ENCODE measurements at places on chromosomes 7 and 10.

DNA sequence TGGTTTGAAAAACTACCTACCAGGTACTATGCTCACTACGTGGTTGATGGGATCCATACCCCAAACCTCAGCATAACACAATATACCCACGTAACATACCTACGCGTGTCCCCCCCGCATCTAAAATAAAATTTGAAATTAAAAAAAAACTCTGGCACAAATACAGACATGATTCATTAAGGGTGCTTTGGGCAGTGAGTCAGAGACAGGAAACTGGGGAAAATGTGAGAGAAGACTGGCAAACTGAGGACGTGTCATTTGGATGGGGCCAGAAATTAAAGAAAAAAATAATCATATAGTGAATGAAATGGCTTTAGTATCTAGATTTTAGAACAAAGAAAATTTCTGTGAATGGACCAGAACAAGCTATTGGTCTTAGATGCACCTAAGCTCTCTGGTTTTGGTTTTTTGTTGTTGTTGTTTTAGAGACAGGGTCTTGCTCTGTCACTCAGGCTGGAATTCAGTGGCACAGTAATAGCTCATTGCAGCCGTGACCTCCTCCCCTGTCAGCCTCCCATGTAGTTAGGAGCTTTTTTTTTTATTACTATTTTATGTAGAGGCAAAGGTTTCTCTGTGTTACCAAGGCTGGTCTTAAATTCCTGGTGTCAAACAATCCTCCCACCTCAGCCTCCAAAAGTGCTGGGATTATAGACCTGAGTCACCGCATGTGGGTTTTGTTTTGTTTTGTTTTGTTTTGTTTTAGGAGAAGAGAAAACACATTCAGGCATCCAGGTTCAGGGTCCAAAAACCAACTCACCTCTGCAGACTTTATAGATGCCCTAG lies 5.9 kb upstream of the PRSS58 start:
- no peak for DNase-seq

DNA sequence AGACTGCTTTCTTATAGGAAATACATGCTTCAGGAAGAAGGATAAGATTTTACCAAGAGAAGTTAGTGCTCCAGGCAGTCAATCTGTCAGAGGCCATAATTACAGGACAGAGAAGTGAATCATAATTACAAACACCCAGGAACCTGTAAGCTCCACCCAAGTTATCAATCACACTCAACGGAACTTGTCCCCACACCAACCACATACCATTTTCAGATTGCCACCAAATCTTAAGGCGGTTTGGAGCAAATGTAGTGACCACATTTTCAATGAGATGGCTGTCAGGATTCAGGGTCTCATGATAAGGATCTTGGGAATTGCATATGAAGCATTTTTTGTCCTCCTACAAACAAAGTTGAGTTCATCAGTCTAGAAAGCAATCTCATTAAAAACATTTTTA lies 4.8 kb downstream of the LAMB1 start:
- DNase-seq, result no peak

GRCh38 chr10:130867446-130868194 lies 443.9 kb downstream of the TCERG1L start:
- DNase-seq, result no peak

DNA sequence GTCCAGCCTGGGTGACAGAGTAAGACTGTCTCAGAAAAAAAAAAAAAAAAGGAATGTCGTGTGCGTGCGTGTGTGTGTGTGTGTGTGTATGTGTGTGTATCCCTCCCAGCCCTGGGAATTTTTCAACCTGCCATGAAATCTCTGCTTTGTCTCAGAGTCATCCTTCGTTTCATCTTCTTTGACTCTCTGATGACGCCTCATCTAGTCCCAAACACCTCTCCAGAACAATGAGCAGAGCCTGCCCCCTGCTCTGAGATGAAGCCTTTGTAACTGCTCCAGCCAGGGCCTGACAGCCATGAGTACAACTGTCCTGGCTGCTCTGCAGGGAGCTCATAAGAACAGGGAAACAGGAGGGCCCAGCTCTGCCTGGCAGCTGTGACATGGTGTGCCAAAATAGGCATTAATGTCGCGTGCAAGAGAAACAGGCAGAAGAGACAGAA lies 149.5 kb downstream of the FAM107B start:
- DNase-seq, result no peak

- no peak for DNase-seq
These were observed 72.1 kb downstream of the ITGB8 start for GRCh38 chr7:20402747-20403230.

GRCh38 chr7:47488969-47489342 lies 93.0 kb downstream of the TNS3 start:
- no peak for DNase-seq

DNA sequence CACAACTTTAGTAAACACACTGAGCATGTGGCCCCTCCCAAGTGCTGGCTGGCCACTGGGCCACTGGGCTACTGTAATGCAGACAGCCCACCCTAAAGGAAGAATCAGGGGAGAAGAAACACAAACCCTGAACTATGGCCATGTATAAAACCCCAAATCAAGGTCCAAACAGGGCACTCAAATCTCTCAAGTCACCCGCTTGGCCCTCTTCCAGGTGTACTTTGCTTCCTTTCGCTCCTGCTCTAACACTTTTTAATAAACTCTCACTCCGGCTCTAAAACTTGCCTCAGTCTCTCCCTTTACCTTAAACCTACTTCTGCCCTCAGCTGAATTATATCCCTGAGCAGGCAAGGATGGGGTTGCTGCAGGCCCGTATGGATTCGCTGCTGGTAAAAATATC lies 72.6 kb downstream of the TPK1 start:
- DNase-seq, result no peak

DNA sequence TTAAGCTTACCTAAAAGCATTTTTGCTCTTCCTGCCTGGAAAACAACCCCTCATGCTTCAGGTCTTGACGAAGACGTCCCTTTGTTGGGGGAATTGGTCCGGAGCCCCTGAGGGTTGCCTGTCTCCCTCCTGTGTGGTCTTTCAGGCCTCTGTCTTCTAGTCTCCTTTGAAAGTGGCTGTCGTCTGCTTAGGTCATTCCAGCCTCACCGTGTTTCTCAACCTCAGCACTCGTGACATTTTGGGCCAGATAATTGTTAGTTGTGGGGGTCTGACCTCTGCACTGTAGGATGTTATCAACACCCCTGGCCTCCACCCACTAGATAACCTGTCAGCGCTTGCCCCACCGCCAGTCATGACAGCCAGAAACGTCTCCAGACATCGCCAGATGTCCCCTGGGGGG lies 219.1 kb downstream of the TCF7L2 start:
- DNase-seq, result no peak
